Activated T-cell treated with anti-CD3 and anti-CD28 coated beads, Interleukin-2, amount 50 U/mL, for 1 hour (primary cell): ENCODE measurements at places on chromosomes 7 and 10.

- DNase-seq = no peak
Observed at GRCh38 chr10:98030093-98030821, at the start of gene CRTAC1. Gene CRTAC1 (minus strand): TSS chr10:98030621. CDS start chr10:98030472, 149 bp downstream.

- no peak for DNase-seq
Observed at GRCh38 chr10:34906067-34906965, 91.2 kb upstream of the PARD3 start.

DNA sequence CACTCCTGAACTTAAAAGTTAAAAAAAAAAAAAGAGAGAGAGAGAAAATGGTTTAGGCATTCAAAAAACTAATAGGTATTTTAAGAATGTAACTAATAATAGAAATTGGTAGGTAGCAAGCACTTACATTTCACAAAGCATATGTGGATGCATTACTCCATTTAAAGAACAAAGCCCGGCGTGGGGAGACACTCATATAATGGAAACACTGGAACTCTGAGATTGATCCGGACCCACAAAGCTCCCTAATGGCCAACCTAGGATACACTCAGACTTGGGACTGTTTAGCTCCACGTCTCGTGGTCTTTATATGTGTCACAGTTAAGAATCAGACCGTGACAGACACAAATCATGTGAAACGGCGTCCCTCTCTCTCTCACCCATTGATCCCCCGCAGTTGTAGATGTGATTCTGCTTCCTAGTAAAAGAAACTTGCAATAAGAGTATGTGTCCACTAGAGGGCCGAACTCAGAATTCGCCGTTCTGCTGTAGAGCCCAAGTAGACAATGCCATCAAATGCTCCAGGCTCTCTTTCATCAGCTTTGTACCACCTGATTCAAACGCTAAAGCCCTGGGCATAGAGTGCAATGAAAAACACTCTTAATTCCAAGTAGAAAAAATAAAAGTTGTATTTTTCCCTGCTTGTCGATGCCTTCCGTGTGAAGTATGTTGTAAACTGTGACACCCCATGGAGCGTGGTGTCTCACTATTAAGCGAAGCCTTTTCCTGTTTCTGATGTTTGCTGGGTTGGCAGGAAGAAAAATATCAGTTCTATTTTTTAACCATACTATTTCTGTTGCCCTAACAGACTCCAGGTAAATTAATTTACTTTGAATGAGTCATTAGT, 429.0 kb upstream of the MTPN start:
- no peak for DNase-seq

DNA sequence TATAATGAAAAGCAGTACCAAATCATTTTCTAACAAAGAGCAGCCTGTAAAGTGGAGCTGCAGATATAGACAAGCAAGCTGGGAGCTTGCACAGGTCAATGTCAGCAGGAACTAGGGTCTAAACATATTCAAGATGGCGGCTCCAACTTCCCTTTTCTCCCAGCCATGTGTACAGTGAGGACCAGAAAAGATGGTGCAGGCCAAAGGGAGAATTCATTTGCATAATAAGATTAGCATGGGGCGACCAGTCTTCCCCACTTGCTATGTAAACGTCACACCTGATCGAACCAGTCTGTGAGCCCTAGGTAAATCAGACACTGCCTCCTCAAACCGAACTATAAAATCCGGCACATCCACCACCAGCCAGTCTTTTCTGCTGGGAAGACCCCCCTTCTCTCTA, 4.4 kb upstream of the RAPGEF5 start:
- no peak for DNase-seq

- DNase-seq = no peak
Observed at GRCh38 chr7:18317941-18318340, 177.6 kb upstream of the HDAC9 start.

DNA sequence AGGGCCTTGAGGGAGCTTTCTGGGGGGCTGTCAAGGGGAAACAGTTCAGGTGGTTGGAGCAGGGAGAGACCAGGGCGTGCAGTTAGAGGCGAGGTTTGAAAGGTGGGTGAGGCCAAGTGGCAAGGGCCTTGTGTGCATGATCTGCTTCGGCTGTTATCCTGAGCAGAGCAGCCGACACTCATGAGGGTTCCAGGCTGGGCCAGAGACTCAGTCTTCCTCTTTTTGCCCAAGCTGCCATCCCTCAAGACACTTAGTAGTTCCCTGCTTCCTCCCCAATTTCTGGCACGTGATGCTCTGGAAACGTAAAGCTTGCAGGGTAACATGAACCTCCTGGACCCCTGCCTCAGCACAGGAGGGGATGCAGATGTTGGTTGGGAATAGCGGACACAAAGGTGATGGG, 44.1 kb downstream of the KLRG2 start:
- no peak for DNase-seq

DNA sequence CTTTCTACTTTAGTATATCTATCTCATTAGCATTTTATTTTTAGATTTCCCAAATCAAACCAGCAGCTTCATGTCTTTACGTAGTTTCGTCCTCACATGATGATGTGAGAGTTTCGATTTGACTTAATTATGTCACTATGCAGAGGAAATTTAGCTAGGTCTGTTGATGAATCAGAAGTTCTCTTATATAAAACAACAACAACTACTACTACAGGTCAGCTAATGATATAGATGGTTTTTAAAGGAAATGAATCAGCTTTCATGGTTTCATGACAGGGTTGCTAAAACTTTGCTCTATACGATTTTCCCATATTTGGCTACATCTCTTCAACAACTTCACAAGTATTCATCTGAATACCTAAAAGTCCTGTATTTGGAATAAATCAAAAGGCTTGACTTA, 28.6 kb downstream of the JAZF1 start:
- DNase-seq = no peak

GRCh38 chr10:128067691-128068397, 58.4 kb downstream of the MKI67 start:
- no peak for DNase-seq

DNA sequence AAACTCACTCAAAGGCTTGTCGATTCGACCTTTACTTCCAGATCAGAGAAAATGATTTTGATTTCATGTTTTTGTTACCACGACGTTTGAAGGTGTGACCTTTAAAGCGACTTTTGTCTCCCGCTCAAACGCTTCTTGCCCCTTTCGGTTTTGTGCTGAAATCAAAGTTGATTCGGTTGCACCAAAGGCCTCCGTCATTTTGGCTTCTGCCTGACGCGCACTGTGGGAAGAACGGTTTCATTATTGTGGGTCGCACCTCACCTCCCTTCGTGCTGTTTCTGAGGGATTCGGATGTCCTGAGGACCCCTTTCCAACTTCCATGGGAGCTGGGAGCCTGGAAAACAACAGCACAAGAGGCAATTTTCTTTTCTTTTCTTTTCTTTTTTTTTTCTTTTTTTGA, 176.9 kb downstream of the DNAJB6 start:
- DNase-seq = no peak

DNA sequence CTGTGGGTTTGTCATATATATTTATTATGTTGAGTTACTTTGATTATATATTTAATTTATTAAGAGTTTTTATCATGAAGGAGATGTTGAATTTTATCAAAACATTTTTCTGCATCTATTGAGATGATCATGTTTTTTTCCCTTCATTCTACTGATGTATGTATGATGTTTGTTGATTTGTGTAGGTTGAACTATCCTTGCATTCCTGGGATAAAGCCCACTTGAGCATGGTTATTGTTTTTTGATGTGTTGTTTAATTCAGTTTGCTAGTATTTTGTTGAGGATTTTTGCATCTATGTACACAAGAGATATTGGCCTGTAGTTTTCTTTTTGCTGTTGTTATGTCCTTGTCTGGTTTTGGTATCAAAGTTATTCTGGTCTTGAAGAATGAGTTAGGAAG, 31.1 kb downstream of the SCART1 start:
- no peak for DNase-seq

- no peak for DNase-seq
Observed at GRCh38 chr10:118960157-118961090, 69.1 kb upstream of the NANOS1 start.

GRCh38 chr10:77637532-77638320, at the start of gene KCNMA1:
Gene KCNMA1 (minus strand): TSS chr10:77637808.
- DNase-seq = no peak

DNA sequence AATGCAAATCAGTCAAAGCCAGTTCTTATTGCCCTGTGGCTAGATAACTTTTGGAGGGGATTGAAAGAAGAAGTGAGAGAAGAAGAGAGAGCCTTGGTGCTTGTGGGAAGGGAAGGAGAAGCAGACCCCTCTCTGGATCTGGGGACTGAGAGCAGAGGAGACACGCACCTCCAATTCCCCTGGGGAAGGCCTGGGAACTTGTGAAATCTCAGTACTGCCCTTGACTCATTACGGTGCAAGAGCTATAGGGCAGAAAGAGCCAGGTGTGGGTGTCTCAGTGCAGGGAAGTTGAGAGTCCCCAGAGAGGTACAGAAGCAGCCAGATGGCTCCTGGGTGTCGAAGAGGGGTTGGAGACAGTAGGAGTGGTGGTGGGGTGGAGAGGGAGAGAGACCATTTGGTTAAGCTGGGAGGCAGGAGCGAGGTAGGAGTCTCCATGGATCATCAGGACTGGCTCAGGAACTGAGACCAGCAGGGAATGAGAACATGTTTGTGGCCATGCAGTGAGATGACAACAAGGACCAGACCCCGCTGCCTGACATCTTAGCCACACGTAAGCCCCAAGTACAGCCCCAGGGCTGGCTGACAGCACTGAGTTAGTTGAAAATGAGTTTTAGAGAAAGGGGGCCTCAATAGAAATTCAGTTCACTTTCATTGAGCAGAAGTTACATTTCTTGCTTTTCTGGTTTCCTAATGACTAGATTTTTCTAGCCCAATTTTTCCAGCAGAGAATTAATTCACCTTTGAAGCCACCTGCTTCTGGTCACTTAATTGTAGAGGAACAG, 238.2 kb downstream of the BUB3 start:
- no peak for DNase-seq

DNA sequence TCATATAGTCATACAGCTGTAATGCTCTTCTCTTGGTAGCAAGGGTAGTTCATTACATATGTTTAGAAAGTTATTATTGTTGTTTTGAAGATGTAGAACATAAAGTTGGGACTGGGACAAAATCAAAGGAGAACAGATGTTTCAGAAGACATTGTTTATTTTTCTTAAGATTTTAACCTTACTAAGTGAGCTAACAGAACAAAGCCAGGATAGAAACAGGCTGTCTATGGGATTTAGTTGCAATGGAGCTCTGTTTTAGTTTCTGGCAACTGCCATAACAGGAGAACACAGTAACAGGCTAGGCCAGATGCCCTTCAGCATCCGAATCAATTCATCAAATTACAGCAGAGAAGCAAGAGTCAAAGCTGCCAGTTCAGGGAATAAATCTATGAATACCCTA, 382.4 kb downstream of the ARL4A start:
- DNase-seq = no peak

GRCh38 chr7:101410743-101411507, 48.2 kb downstream of the COL26A1 start:
- DNase-seq = peak; percentile 49

- no peak for DNase-seq
Observed at GRCh38 chr7:117395743-117396142, 31.6 kb downstream of the ASZ1 start.

- no peak for DNase-seq
Observed at GRCh38 chr7:105673367-105674084, 92.2 kb upstream of the EFCAB10 start.

DNA sequence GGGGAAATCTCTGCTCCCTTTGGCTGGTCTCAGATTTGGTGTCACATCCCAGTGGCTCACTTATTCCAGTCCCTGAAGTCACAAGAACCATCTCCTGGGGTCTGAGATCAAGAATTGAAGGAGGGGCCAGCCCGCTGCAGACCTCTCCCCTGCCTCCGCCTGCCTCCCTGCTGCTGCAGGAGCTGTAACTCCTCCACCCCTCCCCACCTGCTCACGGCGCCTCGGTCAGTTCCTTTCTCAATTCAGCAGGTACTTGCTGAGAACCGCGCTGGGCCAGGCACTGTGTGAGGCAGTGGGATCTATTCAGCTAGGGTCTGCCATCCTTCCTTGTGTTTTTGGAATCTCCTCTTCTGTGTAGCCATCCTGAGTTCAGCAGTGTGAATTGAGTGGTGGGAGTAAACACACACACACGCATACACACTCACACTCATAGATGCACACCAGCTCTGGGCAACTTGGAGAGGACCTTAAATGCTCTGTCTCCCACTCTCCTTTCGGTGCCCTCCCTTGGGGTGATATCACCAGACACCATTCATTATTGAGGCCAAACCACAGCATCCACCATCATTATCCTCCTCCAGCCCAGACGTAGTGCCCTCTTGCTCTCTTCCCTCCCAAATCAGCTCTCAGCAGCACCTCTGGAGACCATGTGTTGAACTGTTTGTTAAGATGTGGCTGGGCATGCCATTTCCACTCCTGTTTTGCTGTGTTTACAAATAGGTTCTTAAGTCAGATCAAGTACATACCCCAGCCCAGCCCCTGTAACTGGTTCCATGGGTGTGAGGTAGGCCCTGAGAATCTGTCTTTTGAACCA, 22.0 kb upstream of the ANKRD2 start:
- no peak for DNase-seq

- DNase-seq = no peak
Observed at GRCh38 chr7:45680776-45681175, 106.6 kb downstream of the ADCY1 start.

DNA sequence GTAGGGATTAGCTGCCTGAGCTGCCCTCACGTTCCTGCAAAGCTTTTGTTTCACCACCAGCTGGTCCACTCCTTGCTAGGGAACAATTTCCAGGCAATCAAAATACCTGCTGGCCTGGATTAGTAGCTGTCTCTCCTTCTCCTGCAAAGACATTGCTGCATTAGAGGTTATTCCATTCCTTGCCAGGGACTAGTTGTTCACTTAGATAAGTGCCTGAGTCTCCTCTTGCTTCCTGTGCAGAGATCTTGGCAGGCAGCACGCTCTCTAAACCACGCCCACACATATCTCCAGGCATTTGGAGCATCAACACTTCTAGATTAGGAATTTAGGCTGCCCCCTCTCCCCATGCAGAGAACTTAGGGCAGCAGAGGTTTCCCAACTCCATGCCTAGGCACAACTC, 150.4 kb upstream of the SMIM30 start:
- no peak for DNase-seq

GRCh38 chr7:91953618-91954017, 13.0 kb downstream of the AKAP9 start:
- no peak for DNase-seq

DNA sequence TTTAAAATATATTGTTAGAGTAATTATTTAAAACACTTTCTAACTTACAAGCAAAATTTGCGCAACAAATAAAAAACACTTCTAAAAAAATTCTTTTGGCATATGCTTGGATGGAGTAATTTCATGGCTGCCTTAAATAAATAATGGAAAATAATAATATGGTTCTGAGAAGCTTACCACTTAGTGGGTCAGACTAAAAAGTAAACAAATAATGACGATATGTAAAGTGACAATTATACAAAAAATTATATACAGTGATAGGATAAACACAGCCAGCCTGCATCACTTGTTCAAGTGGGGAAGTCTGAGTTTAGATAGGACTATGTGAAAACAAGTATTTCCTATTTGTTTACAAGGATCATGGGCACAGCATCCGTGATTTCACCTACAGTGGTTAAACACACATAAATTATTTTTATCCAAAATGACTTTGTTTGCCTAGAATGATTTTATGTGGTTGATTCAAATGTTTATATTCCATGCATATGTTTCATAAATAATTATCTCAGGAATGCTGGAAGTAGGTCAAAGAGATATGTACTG, 141.7 kb upstream of the SEMA3D start:
- DNase-seq = no peak

- no peak for DNase-seq
Observed at GRCh38 chr7:151247611-151248345, 716 bp downstream of the SMARCD3 start.
